ENCODE measurements at places on chromosomes 5 and 9.
A peak's percentile ranks its signal among the peaks of the same experiment; 100 is the strongest.

- H3K4me1 ChIP-seq: no peaks in the 10 kb centered on the region
- no peak overlapping the region for H3K4me3 ChIP-seq
- DNase-seq: no peak
- H3K27me3 ChIP-seq: no peaks in the 10 kb centered on the region
- no peak overlapping the region for H3K27ac ChIP-seq
- no peaks in the 10 kb centered on the region for H3K36me3 ChIP-seq
These were observed 211.4 kb downstream of the CWC27 start for GRCh38 chr5:64980176-64980575.

DNA sequence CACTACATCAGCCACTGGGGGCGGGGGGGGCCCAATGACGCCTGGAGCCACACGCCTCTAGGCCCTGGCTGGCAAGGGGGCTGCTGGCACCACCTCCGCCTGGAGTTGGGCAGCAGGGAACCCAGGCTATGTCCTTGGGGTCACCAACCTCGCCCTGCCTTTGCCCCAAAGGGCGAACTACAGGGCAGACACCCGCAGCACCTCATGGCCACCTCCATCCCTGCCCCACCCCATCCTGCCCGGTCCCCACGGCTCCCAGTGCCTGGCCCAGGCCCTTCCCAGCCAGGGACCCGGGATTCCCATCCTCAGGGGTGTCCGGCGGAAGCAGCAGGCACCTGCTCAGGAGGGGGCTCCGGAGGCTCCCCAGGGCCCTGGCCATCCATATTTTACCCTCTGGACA is 37.0 kb downstream of the NACC2 start:
- no peaks in the 10 kb centered on the region for H3K27me3 ChIP-seq
- no peaks in the 10 kb centered on the region for H3K36me3 ChIP-seq
- H3K27ac ChIP-seq: no peak overlapping the region

DNA sequence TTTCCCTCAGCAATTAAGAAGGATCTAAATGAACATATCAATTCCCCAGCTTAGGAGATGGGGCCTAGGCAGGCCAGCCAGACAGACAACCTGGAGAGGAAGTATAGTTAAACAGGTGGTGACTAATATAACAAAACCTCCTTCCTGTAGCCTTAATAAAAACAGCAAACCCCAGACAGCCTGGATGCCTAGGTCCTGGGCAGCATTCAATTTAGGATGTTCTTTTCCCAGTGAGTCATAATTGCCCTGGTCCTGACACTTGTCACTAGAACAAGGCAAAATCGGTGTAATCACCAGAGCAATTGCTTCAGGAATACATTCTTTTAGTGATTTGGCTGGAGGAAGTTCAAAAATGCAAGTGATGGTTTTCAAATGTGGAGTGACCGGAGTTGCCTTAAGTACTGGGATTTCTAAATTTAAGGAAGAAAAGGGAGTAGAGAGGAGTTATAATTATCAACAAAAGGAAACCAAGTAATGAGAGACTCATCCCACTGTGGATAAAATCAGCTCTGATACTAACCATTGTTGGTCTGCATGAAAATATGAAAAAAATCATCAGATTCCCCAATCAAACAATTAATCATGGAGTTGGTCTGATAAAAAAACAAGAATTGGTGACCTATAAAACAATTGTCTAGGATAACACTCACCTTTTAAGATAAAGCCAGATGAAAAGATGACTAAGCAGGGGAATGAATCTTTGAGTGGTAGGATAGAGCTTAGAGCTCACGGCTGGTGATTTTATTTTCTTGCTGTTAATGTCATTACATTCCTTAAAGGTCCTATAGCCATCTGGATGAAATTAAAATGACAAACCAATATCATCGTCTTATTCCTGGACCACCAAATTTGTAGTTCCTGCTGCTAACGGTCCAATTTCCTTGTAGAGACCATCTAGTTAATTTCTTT is 39.0 kb upstream of the TARS1 start:
- peaks cover 6% of the 10 kb centered on the region for H3K4me1 ChIP-seq
- H3K36me3 ChIP-seq: no peaks in the 10 kb centered on the region
- no peaks in the 10 kb centered on the region for H3K27me3 ChIP-seq
- H3K27ac ChIP-seq: no peak overlapping the region

- no peak overlapping the region for H3K27ac ChIP-seq
- H3K36me3 ChIP-seq: no peaks in the 10 kb centered on the region
- H3K27me3 ChIP-seq: peaks cover 3% of the 10 kb centered on the region
- no peak overlapping the region for H3K4me3 ChIP-seq
- no peaks in the 10 kb centered on the region for H3K4me1 ChIP-seq
- DNase-seq: no peak
These were observed 123.5 kb upstream of the EGFLAM start for GRCh38 chr5:38134810-38135209.

DNA sequence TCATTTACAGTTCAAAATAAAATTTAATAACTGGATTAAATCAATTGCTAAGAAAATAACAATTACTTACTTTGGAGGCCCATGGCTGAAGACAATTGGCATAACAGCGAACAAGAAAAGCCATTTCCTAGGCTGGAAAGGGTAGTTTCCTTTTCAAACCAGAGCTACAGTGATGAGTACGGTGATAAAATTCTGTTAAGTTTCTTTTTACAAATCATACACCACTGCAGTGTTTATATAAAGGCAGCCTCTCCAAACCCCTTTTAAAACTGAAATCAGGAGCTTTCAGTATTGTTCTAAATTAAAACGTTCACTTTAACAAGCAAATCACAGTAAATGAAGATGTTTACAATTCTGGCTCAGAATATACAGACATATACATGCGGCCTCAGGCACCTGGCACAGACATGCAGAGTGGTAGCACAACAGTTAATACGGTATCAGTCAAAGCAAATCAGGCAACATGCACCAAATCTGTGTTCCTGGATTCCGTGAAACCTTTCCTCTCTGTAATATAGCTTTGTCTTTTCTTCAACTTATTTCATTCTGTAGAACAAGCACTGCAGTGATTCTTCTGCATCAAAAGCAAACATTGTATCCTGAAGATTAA is 102.9 kb downstream of the RAPGEF6 start:
- no peak for DNase-seq
- peak overlapping the region; percentile 21 for H3K4me3 ChIP-seq
- H3K4me1 ChIP-seq: peaks cover 4% of the 10 kb centered on the region
- H3K27ac ChIP-seq: no peak overlapping the region

- peak; percentile 37 for DNase-seq
- H3K27ac ChIP-seq: no peak overlapping the region
- H3K36me3 ChIP-seq: no peaks in the 10 kb centered on the region
- H3K4me1 ChIP-seq: no peaks in the 10 kb centered on the region
These were observed 220.0 kb downstream of the SLC12A2 start for GRCh38 chr5:128303593-128303992.

GRCh38 chr9:82920154-82920553 is 142.8 kb downstream of the RASEF start:
- H3K4me1 ChIP-seq: no peaks in the 10 kb centered on the region
- H3K27me3 ChIP-seq: no peaks in the 10 kb centered on the region
- no peak overlapping the region for H3K4me3 ChIP-seq
- DNase-seq: no peak
- no peak overlapping the region for H3K27ac ChIP-seq

DNA sequence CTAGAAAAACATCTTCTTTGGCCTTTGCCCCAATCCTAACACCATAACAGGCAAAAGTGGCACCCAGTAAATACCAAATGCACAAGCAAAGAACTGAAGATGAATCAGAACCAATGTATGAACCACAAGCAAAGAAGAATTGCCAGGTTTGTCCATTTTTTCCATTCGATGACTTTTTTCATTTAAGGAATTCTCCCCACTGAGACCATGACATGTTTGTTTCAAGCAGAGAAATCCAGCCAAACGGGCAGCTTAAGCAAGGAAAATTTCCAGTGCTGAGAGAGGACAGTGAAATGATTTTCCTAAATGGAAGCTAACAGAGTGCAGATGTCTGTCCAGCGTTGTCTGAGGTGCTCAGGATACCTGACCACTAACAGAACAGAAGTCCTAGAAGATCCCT is 203.7 kb downstream of the ADAMTS12 start:
- H3K4me1 ChIP-seq: peaks cover 4% of the 10 kb centered on the region
- no peak overlapping the region for H3K27ac ChIP-seq
- H3K36me3 ChIP-seq: no peaks in the 10 kb centered on the region
- peak; percentile 88 for DNase-seq

- peaks cover 6% of the 10 kb centered on the region for H3K27me3 ChIP-seq
- no peak overlapping the region for H3K4me3 ChIP-seq
- H3K4me1 ChIP-seq: no peaks in the 10 kb centered on the region
- no peaks in the 10 kb centered on the region for H3K36me3 ChIP-seq
These were observed 25.6 kb downstream of the C5orf15 start for GRCh38 chr5:133942614-133943474.

GRCh38 chr5:115064380-115064779 is 105.3 kb downstream of the TRIM36 start:
- no peaks in the 10 kb centered on the region for H3K36me3 ChIP-seq
- no peak overlapping the region for H3K27ac ChIP-seq
- no peak overlapping the region for H3K4me3 ChIP-seq
- no peak for DNase-seq
- H3K27me3 ChIP-seq: no peaks in the 10 kb centered on the region
- H3K4me1 ChIP-seq: no peaks in the 10 kb centered on the region

- H3K27me3 ChIP-seq: no peaks in the 10 kb centered on the region
- no peak overlapping the region for H3K4me3 ChIP-seq
- H3K27ac ChIP-seq: no peak overlapping the region
- no peaks in the 10 kb centered on the region for H3K36me3 ChIP-seq
- H3K4me1 ChIP-seq: no peaks in the 10 kb centered on the region
These were observed 229.7 kb downstream of the ICE1 start for GRCh38 chr5:5652181-5652580.

- peak; percentile 60 for DNase-seq
- H3K27me3 ChIP-seq: peaks cover 8% of the 10 kb centered on the region
- no peaks in the 10 kb centered on the region for H3K36me3 ChIP-seq
These were observed at the start of gene COL23A1 for GRCh38 chr5:178590141-178590923. TSS of gene COL23A1 (minus strand) at chr5:178590393.

DNA sequence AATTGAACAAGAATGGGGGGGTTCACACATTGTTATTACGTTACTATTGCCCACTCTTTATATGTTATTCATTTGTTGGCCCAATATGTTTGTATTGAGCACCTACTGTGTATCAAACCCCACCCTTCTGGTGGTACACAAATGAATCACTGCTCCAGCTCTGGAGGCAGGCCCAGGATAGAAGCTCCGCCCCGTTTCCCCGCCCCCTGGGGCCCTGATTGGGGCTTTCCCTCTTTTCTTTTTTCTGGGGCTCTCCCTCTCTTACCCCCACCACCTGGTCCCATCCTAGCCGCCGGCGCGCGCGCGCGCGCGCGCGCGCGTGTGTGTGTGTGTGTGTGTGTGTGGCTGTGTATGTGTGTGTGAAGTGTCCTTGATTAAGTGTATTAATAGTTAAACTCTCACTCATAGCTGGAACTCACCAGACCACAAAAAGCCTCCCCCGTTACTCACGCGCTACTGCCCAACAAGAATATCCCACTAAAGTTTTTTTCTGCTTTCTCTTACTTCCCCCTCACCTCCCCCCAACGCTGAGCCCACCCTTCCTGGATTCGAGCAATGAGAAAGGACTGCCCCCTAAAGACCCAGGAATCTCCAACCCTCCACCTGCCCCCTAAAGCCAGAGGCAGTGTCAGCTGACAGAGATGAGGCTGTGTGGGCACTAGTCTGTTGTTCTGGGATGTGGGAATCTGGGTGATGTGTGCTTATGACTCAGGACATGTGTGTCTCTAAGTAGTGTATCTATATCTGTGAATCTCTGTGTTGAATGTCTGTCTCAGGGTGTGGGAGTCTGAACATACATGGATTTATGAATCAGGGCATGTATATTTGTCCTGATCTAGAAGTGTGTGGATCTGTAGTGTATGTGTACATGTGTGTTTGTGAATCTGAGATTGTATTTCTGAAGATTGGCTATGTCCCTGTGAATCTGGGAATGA is 4.0 kb downstream of the CXXC5 start:
- H3K4me1 ChIP-seq: peaks cover 33% of the 10 kb centered on the region
- no peaks in the 10 kb centered on the region for H3K36me3 ChIP-seq
- H3K27ac ChIP-seq: peak overlapping the region; percentile 78
- DNase-seq: peak; percentile 77
- H3K4me3 ChIP-seq: peak overlapping the region; percentile 26

GRCh38 chr5:177997319-177997670 is 1.3 kb upstream of the PROP1 start:
- H3K36me3 ChIP-seq: no peaks in the 10 kb centered on the region
- H3K27ac ChIP-seq: no peak overlapping the region
- no peak for DNase-seq
- no peaks in the 10 kb centered on the region for H3K27me3 ChIP-seq
- no peaks in the 10 kb centered on the region for H3K4me1 ChIP-seq

GRCh38 chr5:127930311-127930710 is 153.3 kb upstream of the SLC12A2 start:
- no peaks in the 10 kb centered on the region for H3K4me1 ChIP-seq
- no peaks in the 10 kb centered on the region for H3K36me3 ChIP-seq
- H3K27me3 ChIP-seq: no peaks in the 10 kb centered on the region
- no peak for DNase-seq
- no peak overlapping the region for H3K27ac ChIP-seq

DNA sequence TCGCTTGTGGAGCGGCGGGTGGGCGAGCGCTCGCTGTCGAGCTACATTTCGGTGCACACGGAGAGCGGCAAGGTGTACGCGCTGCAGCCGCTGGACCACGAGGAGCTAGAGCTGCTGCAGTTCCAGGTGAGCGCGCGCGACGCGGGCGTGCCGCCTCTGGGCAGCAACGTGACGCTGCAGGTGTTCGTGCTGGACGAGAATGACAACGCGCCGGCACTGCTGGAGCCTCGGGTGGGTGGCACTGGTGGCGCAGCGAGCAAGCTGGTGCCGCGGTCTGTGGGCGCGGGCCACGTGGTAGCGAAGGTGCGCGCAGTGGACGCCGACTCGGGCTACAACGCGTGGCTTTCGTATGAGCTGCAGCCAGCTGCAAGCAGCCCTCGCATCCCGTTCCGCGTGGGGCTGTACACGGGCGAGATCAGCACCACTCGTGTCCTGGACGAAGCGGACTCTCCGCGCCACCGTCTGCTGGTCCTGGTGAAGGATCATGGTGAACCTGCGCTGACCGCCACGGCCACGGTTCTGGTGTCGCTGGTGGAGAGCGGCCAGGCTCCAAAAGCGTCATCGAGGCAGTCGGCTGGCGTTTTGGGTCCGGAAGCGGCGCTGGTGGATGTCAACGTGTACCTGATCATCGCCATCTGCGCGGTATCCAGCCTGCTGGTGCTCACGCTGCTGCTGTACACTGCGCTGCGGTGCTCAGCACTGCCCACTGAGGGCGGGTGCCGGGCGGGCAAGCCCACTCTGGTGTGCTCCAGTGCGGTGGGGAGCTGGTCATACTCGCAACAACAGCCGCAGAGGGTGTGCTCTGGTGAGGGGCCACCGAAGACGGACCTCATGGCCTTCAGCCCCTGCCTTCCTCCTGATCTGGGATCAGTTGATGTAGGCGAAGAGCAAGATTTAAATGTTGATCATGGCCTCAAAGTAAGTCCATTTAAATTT is 2.1 kb downstream of the PCDHA8 start:
- H3K27ac ChIP-seq: no peak overlapping the region
- H3K27me3 ChIP-seq: no peaks in the 10 kb centered on the region

Data from fibroblast of lung (primary cell).